ENCODE measurements at places on chromosomes 5 and 9. TPM values are rescaled to one million over a fixed set of nuclear protein-coding genes. Genes with fewer than 3 reads are reported as not detected.

Gene MROH2B
- total RNA-seq: not detected

Gene PTPN3
- total RNA-seq: 14.7 TPM

Gene INSL6
- not detected for total RNA-seq

Gene MZB1
- not detected for total RNA-seq

Gene PAPPA
- total RNA-seq: 33.6 TPM

Gene GLT6D1
- total RNA-seq: not detected

Gene CDH6
- 0.05 TPM for total RNA-seq

Gene CD72
- total RNA-seq: not detected

Gene DOCK8
- total RNA-seq: 0.72 TPM

Gene EPB41L4B
- total RNA-seq: 11.1 TPM

Measured in A549 treated with RU486 at 1 μM for 4 hours (cell line).